A549 treated with ZK216348 at 1 μM for 4 hours (cell line): ENCODE measurements at places on chromosomes 5 and 9. TPM values are rescaled to one million over a fixed set of nuclear protein-coding genes. Genes with fewer than 3 reads are reported as not detected.

The CCDC69 gene
- 1.0 to 2.2 TPM (median 1.6 TPM) in 5 replicates for total RNA-seq

The BHMT2 gene
- not detected in 5 replicates for total RNA-seq

The CDC25C gene
- 10.3 to 13.5 TPM (median 10.6 TPM) in 5 replicates for total RNA-seq

The STK32A gene
- 0.20 to 0.74 TPM (median 0.29 TPM) in 5 replicates for total RNA-seq

The MYOZ3 gene
- total RNA-seq = 0.07 to 0.09 TPM in 2 of 5 replicates, not detected in the others
